Stimulated activated CD8-positive, alpha-beta memory T cell treated with anti-CD3 and anti-CD28 coated beads, Interleukin-7, amount 100 ng/mL, for 48 hours (primary cell): ENCODE measurements at places on chromosomes 4 and X.

- peak; percentile 9 for DNase-seq
Measured at GRCh38 chr4:102734591-102735385, 26.0 kb downstream of the MANBA start.

DNA sequence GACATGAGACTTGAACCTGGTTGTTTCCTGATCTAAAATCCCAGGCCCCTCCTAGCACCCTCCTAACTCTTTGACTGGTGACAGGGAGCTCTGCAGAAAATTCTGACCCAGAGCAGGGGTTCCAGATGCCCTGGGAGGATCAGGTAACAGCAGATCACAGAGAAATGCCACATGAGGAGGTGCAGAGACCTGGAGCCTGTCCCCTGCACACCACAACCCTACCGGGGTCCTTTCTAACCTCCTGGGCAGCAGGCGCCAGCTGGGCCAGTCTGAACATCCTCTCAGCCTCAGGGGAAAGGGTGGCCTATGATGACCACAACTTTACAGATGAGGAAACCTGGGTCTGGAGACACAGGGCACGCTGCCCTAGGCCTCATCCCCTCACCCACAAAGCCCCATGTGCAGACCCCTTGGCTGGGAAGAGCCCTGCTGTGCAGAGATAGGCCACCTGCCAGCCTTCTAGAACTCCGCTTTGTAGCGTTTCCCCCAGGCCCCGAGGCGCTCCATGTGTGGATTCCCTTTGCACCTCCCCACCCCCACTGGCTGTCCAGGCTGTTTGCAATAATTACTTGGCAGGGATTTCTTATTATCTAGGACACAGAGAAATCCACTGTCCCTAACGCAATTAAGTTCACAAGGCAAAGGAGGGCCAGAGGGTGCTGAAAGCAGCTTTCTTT is 36.5 kb downstream of the WDR1 start:
- no peak for DNase-seq

DNA sequence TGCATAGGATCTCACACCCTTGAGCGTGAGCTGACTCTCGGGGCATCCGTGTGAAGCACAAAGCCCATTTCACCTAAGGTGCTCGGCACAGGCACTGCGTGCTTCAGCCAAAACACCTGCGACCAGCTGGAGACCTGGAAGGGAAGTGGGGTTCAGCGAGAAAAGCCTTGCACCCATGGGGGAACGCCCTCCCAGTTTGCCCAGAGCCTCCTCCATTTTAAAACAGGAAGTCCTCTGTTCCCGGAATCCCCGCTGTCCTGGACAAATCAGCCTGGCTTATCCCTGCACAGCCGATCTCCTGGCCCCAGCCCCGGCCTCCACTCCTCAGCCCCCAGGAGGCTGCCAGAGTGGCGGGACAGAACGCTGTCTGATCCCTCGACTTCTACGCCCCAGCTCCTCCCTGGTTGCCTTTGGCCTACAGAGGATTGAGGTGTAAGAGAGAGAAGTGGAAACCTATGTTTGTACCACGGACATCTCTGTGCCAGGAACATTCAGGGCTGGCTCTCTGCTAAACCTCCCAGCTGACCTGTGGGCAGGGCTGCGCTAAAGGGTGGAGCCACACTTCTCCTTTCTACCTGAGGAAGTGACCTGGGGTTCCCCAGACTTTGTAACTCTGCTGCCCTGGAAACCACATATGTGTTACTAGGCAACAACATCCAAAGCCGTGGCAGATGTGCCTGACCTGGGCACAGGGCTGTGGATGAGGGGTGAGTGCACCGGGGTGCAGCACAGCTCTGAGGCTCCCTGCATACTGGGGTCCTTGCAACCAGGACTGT is 3.8 kb upstream of the C4orf50 start:
- DNase-seq: no peak

DNA sequence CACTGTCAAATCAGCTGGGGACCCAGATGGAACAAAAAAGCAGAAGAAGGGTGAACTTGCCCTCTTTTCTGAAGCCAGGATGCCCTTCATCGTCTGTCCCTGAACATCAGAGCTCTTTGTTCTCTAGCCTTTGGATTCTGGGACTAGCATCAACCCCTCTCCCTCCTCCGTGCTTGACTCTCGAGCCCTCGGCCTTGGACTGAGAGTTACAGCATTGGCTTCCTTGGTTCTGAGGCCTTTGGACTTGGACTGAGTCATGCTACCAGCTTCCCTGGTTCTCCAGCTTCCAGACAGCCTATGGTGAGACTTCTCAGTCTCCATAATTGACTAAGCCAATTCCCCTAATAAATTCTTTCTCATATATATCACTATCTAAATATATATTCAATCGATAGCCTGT is 38.4 kb downstream of the WDFY3 start:
- DNase-seq: no peak

DNA sequence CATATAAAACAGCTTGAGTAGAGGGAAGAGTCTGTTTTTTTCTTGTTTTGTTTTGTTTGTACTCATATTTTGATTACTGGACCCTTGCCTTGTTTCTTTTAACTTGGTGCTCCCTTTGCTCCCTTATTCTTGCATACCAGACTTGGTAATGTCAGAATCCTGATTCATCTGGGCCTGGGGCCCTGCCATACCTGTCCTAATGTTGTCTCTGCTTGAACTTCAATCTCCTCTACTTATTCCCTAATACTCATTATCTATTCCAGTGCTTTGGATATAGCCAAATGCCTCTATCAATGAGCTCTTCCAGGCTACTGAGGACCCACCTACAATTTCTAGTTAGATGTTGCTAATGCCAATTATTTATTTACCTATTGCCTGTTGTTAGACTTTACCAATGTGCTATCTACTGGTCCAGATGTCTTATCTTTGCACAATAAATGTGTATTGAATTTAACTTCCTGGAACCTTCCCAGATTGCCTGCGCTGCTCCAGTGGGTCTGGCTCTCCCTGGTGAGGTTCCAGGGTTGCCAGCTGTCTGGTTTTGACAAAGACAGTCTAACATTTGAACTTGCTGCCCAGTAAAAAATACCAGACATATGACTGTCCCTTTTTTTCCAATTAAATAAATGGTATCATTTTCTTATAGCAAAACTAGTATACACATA is 64.4 kb upstream of the ACSL4 start:
- DNase-seq: no peak

- DNase-seq: no peak
Measured at GRCh38 chr4:74217365-74217764, 59.4 kb downstream of the MTHFD2L start.

- DNase-seq: no peak
Measured at GRCh38 chr4:176444741-176445140, 125.0 kb downstream of the SPCS3 start.

DNA sequence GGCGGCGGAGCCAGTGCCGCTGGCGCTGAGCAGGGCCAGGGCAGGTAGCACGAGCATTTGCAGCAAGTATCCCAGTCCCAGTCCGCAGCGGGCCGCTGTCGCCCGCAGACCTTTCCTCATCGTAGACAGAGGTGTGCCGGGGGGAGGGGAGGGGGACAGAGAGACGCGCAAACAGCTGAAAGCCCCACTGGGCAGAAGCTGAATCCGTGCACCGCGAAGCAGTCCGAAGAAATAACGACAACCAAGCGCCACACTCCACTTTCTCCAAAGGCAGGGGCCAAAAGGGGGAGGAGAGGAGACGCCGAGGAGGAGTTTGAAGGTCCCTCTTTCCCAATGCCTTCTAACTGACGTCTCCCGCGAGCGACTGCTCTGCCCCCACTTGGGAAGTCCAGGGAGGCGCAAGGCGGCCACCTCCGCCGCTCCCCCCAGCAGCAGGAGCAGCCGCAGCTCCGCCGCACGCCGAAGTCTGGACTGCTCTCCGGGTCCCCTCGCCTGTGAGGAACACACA is at the start of gene UNC5C:
UNC5C (minus strand) TSS at position 236 of the 508 bp plus-strand sequence.
- DNase-seq: no peak

DNA sequence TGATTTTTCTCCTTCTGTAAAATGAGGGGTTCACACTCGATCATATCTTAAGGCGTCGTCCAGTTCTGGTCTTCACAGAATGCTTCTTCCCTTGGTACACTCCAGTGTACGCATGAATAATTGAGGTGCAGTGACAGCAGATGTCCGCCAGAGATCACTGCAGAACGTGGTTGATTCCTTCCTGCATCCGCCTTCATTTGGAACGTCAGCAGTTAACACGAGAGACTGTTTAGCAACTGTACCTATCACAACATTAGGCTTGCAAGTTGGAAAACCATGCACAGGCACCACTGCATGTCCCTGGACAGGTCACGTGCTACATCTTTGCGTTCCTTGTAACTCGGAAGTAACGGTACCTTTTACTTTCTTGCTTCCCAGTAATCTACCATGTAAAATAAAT is 66.0 kb upstream of the GEMIN8 start:
- DNase-seq: no peak

DNA sequence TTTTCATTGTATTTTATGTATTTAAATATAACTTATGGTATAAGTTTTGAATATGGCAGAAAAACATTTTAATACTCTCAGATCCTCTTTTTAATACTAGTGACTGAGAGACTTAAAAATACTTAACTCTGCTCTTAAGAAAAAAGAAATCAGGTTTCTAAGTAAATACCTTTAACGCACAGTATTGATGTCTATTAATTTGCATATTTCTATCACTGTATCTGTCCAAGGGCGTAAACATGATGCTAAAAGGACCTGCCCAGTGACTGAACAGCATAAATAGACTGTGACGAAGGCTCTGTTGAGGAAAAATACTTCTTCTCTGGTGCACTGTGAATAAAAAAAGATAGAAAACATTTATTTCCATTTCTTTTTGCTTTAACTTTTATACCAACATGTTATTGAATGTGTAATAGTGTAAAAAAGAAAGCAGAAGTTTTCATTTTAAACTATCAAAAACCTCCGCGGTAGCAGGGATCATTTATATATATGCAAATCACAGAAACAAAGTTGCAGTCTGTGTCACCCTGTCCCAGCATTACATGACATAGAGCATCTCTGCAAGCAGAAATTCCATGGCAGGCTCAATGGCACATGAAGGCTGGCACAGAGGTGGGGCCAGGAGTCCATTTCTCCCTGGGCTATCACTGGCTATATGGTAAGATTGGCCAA is 75.4 kb downstream of the ZAR1 start:
- DNase-seq: no peak

GRCh38 chr4:41443340-41444079 is 94.4 kb upstream of the LIMCH1 start:
- no peak for DNase-seq

DNA sequence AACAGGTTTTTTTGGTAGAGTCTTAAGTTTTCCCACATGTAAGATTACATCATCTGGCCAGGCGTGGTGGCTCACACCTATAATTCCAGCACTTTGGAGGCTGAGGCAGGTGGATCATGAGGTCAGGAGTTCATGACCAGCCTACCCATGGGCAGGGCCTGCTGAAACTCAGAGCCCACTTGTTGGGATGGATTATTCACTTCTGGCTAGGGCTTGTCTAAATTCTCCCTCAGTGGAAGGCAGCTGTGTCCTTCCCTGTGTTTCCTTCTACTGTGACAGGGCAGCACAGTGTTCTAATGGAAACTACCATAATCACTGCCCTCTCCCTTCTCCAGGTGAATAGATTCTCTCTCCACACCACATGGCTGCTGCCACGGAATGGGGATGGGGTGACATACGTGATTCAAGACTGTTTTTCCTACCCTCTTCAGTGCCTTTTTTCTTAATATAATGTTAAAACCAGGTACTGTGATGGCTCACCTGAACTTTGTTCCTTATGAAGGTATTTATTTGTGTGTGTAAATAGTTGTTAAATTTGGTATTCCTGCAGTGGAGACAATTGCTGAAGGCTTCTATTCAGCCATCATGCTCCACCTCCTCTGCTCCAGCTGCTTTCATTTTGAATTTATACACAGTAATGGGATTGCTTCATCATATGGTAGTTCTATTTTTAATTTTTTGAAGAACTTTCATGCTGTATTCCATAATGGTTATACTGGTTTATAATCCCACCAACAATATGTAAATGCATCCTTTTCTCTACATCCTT is 287.2 kb upstream of the HS3ST1 start:
- DNase-seq: no peak

DNA sequence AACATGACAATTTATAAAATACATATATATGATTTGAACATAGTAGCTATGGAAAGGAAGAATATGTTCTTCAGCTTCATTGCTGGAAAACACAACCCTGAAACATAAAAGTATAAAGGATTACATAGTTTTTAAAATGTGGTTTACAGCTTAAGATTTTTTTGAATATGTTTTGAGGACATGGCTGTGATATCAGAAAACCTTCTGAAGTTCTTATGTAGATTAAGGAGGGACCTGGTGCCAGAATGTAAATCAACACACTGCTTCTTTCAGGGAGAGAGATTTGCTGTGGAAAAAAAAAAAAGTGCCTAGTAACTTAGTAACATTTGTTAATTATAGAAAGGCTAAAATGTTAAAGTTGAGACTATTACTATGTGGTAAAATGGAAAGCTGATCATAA is 1261.8 kb downstream of the ADGRL3 start:
- DNase-seq: no peak

- no peak for DNase-seq
Measured at GRCh38 chr4:38387348-38387747, 276.7 kb upstream of the KLF3 start.

- no peak for DNase-seq
Measured at GRCh38 chr4:48899950-48900349, 6.6 kb downstream of the OCIAD2 start.

DNA sequence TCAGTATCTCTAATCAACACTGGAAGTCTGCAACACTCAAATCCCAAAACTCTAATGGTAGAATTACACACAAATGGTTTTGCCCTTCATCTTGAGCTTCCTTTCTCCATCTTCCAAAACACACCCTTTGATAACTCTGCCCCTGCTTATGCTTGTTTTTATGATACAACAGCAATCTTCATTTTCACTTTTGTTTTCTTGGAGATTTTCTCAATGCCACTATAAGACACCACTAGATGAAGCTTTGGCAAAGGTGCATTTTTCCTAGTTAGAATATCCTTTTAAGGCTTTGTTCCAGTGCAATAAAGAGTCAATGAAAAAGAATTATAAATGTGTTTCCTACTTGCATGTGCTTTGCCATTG is 472.4 kb upstream of the NWD2 start:
- DNase-seq: no peak

- DNase-seq: no peak
Measured at GRCh38 chr4:632196-632790, 6.9 kb downstream of the PDE6B start.

GRCh38 chrX:15244421-15244820 is 25.5 kb downstream of the ASB9 start:
- DNase-seq: no peak

GRCh38 chr4:125529071-125529470 is 214.3 kb downstream of the FAT4 start:
- no peak for DNase-seq
